Fibroblast of lung (primary cell): ENCODE measurements at places on chromosomes 13 and 19.

- DNase-seq: no peak
These were observed 36.0 kb upstream of the SLC7A10 start for GRCh38 chr19:33261511-33262189.

DNA sequence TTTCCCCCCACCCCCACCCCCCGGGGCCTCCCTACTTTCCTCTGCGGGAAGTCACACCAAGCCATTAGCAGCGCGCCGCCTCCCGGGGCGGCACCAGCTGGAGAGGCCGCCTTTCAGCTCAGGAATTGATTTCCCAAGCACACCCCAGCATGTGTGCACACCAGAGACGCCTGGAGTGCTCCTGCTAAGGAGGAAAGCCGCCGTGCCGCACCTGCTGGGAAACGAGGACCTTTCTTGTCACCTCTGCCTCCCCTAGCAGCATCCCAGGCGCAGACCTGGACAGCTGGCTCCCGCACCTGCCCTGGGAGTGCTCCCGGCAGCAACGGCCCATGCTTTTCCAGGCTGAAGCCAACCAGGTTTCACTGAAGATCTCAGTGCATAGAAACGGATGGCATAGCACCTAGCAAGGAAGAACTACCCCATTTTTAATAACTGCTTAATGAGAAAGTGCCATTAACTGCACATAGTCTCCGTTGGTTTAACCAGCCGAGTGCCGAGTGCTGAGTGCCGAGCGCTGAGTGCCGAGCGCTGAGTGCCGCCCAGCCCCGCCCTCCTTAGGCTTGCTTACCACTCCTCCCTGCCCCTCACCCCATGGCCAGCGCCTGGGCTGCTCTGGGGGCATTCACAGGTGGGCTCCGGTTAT lies 165.0 kb downstream of the USP12 start:
- peak; percentile 47 for DNase-seq

DNA sequence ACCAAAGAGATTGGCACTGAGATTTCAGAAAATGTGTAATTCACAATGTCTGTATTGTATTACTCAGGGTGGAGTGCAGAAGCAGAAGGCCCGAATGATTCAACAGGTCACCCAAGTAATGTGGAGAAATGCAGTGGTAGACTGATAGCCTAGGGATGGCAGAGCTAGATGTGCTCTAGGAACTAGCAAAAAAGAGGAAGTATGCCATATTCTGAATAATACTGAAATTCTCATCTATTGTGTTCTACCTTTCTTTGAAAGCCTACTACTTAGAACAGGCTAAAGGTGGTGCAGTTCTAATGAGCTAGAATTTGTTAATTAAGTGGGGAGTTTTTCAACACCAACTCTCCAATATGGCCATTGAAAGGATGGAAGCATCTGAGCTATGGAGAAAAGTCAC lies 1449.8 kb upstream of the MIR17HG start:
- no peak for DNase-seq

GRCh38 chr19:16463991-16464575 lies 7.7 kb downstream of the EPS15L1 start:
- DNase-seq: no peak

GRCh38 chr13:92843549-92843948 lies 383.1 kb upstream of the GPC6 start:
- peak; percentile 87 for DNase-seq

- no peak for DNase-seq
These were observed 638.2 kb upstream of the MIR17HG start for GRCh38 chr13:90709319-90709718.

- DNase-seq: no peak
These were observed 129.9 kb downstream of the FOXO1 start for GRCh38 chr13:40536443-40537113.

DNA sequence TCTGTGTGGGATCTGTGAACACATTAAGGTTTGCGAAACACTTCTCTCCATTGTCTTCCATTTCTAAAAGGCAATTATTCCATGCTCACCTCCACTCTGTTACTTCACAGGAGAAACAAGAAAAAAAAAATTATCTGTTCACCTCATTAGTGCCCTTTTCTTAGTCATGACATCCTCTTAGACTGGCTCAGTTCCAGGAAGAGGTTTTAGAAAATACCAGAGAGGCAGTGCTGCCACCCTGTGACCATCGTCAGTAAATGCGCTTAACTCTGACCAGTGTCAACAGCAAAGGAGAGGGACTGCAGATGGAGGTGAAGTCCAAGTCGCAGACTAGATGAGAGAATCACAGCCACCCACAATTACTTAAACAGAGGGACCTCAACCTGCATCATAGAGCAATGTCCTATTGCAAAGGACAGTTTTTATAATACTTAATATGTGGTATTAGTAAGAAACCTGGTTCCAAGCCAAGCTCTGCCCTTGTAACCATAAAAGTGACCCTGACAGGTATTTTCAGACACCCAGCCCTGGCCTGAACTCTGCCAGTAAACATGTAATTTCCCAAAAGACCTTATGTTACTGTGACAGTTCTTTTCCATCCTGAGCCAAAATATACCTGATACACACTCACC lies 19.4 kb downstream of the CEACAM21 start:
- DNase-seq: peak; percentile 68

DNA sequence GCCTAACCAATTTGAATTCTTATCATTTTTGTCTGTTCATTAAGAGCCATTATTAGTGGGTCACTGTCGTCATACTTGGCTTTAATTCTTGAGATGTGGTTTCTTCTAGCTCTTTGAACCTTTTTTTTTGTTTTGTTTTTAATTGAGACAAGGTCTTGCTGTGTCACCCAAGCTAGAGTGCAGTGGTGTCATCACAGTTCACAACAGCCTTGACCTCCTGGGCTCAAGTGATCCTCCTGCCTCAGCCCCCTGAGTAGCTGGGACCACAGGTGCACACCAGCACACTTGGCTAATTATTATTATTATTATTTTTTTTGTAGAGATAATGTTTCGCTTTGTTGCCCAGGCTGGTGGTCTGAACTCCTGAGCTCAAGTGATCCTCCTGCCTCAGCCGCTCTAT lies 25.8 kb upstream of the LDLR start:
- no peak for DNase-seq

DNA sequence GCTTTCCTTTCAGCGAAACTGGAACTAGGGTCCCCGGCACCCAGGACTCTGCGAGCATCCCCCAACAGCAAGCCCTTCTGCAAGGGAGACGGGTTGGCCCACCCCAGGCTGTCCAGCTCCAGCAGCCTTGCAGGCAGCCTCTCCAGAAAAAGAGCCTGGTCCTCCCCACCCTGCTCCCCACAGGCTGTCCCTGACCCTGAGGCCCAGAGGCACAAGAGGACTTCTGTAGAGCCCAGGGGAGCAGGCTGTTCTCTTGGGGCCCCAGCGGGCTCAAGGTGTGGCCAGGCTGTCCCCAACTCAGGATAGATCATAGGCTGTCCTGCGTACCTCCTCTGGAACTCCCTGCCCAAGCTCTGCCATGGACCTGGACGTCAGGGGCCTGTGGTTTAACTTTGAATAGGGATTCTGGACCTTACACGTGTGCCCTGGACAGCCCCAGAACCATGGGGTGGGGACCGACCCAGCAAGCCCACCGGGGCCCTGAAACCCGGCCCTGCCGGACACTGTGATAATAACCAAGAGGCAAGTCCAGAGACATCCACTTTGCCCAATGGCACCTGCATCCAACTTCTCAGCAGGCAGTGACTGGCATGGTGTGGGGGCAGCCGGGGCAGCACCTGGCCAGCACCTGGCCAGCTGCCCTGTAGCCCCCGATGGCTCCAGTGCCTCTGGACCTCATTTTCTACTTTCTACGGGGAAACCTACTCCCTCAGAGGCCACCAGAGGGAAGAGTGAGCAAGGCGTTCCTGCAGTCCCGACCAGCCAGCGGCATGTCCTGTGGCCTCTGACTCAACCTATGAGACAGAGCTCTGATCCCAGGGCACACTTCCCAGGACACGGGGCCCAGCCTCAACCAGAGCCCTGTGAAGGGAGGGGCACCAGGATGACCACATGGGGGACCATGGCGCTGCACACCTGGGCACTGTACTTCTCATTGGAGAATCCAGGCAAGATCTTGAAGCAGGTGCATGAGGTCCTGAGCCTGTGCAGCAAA lies 50.9 kb upstream of the TPM4 start:
- peak; percentile 36 for DNase-seq

GRCh38 chr13:44576351-44577235 lies 463 bp upstream of the TSC22D1 start:
- DNase-seq: no peak

- no peak for DNase-seq
These were observed 34.2 kb upstream of the CEBPG start for GRCh38 chr19:33339016-33339984.

GRCh38 chr13:73168953-73169401 lies 110.2 kb downstream of the KLF5 start:
- peak; percentile 86 for DNase-seq

DNA sequence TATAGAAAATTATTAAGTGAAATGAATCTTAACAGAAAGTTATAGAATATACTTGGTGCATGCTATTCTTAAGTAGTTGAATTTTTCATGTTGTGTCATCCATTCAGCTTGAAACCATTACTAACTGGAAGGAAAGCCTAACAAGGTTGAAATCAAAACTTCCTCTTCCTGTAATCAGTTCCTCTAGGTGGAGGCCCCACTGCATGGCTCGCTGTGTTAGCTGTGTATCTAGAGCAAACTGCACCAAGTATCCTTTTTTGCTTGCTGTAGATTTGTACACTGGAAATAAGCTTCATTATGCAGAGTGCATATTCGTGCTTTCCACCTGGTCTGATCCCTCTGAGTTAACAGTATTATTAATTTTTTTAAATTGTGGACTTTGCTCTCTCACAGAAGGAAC lies 1146.1 kb downstream of the EFNB2 start:
- no peak for DNase-seq

DNA sequence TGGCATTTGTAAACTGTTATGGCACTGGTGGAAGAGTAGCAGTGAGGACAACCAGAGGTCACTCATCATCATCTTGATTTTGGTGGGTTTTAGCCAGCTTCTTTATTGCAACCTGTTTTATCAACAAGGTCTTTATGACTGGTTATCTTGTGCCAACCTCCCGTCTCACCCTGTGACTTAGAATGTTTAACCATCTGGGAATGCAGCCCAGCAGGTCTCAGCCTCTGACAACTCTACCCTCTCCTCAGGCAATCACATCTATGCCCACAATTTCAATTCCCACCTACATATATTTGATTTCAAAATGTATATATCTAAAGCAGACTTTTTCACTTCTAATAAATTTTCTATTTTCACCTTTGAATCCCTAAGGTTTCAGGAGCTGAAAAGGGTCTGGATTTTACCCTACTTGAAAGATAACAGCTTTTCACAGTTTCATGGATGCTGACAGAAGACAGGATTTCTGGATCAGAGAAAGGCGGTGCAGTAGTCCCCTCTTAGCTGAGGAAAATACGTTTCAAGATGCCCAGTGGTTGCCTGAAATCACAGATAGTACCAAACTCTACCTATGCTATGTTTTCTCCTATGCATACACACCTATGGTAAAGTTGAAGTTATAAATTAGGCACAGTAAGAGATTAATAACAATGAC lies 1171.8 kb downstream of the DIAPH3 start:
- no peak for DNase-seq

GRCh38 chr13:97944396-97945029 lies 9.0 kb upstream of the IPO5 start:
- DNase-seq: peak; percentile 45

DNA sequence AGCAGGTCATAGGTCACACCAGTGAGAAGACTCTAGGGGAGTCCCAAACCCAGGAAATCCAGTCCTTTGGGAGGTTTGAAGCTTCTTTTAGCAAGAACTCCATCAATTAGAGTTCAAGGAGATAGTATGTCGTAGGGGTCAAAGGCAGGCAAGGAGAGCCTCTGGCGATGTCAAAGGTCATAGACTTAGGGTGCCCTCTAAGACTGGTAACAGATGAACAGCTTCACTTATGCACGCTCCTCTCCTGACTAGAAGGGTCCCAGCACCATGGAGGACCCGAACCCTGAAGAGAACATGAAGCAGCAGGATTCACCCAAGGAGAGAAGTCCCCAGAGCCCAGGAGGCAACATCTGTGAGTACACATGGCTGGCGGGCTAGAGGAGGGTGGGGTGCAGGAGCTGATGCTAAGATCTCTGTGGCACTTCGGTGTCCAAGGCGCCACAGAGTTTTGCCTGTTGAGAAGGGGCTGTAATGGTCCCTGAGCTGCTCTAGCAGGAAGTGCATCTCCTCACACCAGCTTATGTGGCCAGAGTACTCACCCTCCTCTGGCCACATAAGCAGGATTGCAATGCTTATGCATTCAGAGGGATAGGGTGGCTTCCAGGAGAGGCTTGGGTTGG lies 557 bp downstream of the ZNF576 start:
- DNase-seq: no peak

DNA sequence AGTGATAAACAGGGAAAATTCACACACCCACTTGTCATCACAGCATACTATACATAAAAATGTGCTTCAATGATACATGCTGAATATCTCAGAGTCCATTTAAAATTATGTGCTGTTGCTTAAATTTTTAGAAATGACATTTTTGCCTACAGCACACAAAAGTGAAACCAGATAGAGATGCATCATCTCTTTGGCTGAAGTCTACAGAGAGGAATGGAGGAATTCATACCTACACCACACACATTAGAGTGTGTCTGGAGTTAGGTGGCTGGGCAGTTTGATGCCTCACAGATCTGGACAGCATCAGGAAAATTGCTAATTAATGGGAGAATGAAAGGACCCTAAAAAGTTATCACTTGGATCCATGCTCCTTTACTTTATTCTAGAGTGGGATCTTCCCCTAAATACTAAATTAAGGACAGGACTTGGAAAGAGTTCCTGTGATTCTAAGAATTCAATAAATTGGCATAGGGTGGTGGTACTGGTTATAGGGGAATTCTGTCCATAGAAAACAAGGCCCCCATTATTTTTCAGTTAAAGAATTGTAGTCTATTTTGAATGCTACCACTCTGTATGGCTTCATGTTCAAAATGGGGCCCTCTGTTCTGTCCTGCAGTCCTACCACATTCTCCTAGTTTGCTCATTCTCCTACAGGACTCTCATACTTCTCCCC lies 41.3 kb downstream of the RCBTB2 start:
- DNase-seq: no peak

DNA sequence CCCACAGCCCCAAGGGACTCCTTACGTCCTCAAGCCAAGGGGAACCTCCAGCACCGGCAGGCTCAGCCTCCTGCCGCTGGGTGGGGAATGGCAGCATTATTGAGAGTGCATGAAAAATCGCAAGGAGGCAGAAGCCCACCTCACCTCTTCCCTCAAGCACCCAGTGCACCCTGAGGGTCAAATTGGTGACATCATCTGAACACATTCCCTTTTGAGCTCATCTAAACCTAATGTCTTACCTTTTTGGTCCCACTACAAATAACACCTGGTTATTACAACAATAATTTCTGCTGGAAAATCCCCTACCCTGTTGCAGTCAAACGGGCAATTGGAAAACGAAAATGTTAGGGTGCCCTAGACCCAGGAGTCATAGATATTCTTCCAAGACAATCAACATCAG lies 12.2 kb upstream of the POP4 start:
- DNase-seq: no peak

- peak; percentile 65 for DNase-seq
These were observed 3.4 kb upstream of the PRAM1 start for GRCh38 chr19:8505680-8506401.
